ENCODE measurements at places on chromosomes 13 and 19. TPM values are rescaled to one million over a fixed set of nuclear protein-coding genes. Genes with fewer than 3 reads are reported as not detected.
A peak's percentile ranks its signal among the peaks of the same experiment; 100 is the strongest.

CCDC8 gene
- total RNA-seq, result not detected

SULT2A1 gene
- not detected for total RNA-seq

DNA sequence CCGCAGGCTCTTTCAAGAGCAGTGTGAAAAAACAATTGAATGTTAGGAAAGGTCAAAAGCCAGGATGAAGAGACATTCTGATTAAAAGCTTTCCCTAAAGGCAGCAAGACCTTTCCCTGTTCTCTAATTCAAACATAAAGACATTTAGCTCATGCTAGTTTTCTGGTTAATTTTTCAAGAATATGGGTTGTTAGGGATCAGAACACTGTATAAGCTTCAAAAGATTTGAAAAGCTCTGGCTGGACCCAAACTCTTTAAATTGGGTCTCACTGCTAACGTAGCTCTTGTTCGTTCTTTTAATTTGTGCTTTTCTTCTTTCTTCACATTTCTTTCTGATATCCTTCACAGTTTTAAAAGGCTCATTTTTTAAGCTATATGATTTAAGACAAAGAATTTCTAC lies 877.0 kb downstream of the EFNB2 start:
- DNase-seq, result no peak
- no peak overlapping the region for H3K4me3 ChIP-seq
- no peaks in the 10 kb centered on the region for H3K27me3 ChIP-seq
- H3K4me1 ChIP-seq, result no peaks in the 10 kb centered on the region
- H3K36me3 ChIP-seq, result no peaks in the 10 kb centered on the region

GRCh38 chr19:50000038-50000840 lies 24.9 kb downstream of the VRK3 start:
- no peak overlapping the region for H3K27ac ChIP-seq
- H3K4me1 ChIP-seq, result peaks cover 34% of the 10 kb centered on the region
- peaks cover 42% of the 10 kb centered on the region for H3K36me3 ChIP-seq
- H3K27me3 ChIP-seq, result no peaks in the 10 kb centered on the region
- no peak for DNase-seq
- H3K4me3 ChIP-seq, result no peak overlapping the region

- peaks cover 1% of the 10 kb centered on the region for H3K36me3 ChIP-seq
- H3K4me1 ChIP-seq, result peaks cover 10% of the 10 kb centered on the region
- DNase-seq, result no peak
- peaks cover 35% of the 10 kb centered on the region for H3K27me3 ChIP-seq
- no peak overlapping the region for H3K4me3 ChIP-seq
- no peak overlapping the region for H3K27ac ChIP-seq
Measured at GRCh38 chr13:71870100-71870499, 3.1 kb upstream of the DACH1 start.

DNA sequence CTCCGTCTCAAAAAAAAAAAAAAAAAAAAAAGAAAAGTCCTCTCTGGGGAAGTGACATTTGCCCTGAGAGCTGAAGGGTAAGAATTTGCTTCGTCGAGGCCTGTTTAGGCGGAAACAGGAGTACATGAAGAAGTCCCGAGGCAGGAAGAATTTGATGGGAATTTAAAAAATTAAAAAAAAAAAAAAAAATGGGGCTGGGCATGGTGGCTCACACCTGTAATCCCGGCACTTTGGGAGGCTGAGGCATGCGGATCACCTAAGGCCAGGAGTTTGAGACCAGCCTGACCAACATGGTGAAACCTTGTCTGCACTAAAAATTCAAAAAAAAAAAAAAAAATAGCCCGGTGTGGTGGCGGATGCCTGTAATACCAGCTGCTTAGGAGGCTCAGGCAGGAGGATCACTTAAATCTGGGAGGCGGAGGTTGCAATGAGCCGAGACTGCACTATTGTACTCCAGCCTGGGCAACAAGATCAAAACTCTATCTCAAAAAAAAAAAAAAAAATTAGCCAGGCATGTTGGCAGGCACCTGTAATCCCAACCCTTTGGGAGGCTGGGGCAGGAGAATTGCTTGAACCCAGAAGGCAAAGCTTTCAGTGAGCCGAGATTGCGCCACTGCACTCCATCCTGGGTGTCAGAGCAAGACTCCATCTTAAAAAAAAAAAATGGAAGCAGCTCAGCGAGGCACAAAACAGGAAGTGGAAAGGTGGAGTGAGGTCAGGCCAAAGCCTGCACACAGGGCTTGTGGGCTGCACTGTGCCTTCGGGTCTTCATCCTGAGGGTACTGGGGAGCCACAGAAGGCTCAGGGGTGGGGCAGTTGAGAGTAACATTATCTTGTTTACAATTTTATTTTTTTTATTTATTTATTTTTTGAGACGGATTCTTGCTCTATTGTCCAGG lies 4.9 kb downstream of the BAX start:
- peaks cover 43% of the 10 kb centered on the region for H3K36me3 ChIP-seq
- peak; percentile 73 for DNase-seq
- peak overlapping the region; percentile 69 for H3K27ac ChIP-seq
- no peaks in the 10 kb centered on the region for H3K27me3 ChIP-seq
- H3K4me3 ChIP-seq, result no peak overlapping the region

GRCh38 chr13:80313668-80314256 lies 27.2 kb downstream of the SPRY2 start:
- no peaks in the 10 kb centered on the region for H3K4me1 ChIP-seq
- no peak for DNase-seq
- H3K36me3 ChIP-seq, result no peaks in the 10 kb centered on the region
- no peak overlapping the region for H3K27ac ChIP-seq

DNA sequence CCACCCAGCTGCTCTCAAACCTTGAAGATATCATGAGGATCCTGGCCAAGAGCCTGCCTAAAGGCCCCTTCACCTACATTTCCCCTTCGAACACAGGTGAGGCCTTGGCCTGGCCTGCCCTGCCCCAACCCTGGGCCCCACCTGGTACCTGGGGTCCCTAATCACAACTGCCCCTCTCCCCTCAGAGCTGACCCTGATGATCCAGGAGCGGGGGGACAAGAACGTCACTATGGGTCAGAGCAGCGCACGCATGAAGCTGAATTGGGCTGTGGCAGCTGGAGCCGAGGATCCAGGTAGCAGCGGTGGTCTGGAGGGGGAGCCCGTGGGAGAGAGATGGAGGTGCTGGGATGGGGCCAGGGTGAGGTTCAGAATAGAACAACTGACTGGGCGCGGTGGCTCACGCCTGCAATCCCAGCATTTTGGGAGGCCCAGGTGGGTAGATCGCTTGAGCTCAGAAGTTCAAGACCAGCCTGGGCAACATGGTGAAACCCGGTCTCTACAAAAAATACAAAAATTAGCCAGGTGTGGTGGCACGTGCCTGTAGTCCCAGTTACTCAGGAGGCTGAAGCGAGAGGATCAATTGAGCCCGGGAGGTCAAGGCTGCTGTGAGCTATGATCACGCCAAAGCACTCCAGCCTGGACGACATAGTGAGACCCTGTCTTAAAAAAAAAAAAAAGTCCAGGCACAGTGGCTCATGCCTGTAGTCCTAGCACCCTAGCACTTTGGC lies 17.5 kb downstream of the DDX39A start:
- H3K36me3 ChIP-seq, result peaks cover 60% of the 10 kb centered on the region
- H3K4me3 ChIP-seq, result no peak overlapping the region
- no peaks in the 10 kb centered on the region for H3K27me3 ChIP-seq
- no peak for DNase-seq
- H3K4me1 ChIP-seq, result peaks cover 8% of the 10 kb centered on the region

DNA sequence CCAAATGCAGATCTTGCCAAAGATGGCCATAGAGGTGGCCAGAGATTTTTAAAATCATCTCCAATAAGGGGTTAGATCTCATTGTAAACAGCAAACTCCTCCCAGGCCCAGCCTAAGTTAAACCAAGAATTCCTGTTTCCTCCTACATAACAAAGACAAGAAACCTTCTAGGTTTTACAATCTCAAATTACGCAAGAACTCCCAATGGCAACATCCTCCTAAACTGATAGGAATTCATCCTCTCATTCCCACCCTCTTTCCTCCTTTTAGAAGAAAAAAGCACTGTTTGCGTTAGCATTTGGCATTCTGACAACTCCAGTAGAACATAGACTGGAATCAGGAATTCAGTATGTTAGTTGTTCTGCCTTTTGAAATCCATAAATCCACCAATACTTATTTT lies 14.6 kb downstream of the PROSER1 start:
- H3K4me1 ChIP-seq, result peaks cover 6% of the 10 kb centered on the region
- H3K36me3 ChIP-seq, result peaks cover 42% of the 10 kb centered on the region
- no peak overlapping the region for H3K27ac ChIP-seq
- no peak overlapping the region for H3K4me3 ChIP-seq

DNA sequence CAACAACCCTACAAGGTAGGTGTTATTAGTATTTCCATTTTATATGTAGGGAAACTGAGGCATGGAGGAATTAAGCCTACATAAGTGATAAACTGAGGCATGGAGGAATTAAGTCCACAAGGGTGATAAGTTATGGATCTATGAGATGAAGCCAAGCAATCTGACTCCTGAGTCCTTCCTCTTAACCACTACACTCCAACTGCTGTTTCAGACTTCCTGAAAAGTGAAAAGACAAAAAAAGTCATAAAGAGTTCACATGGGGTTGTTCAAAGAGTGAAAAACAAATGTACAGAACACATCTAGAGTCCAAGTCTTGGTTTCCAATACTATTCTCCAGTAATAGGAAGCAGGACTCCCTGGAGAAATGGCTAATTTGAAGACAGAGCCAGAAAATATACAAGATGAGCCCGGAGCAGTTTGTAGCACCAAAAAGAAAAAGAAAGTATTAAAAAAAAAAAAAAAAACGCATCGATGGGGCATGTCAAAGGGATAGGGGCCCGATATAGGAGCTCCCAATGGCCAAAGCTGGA lies 12.1 kb downstream of the CRYL1 start:
- no peaks in the 10 kb centered on the region for H3K36me3 ChIP-seq
- H3K4me3 ChIP-seq, result no peak overlapping the region
- no peaks in the 10 kb centered on the region for H3K27me3 ChIP-seq
- H3K4me1 ChIP-seq, result no peaks in the 10 kb centered on the region

GRCh38 chr19:461721-462551 lies 1.1 kb upstream of the SHC2 start:
- no peak for DNase-seq
- peaks cover 24% of the 10 kb centered on the region for H3K27me3 ChIP-seq
- no peak overlapping the region for H3K27ac ChIP-seq
- peaks cover 3% of the 10 kb centered on the region for H3K4me1 ChIP-seq
